ENCODE measurements at places on chromosomes 7 and 10. TPM values are rescaled to one million over a fixed set of nuclear protein-coding genes. Genes with fewer than 3 reads are reported as not detected.

Gene PTPN20
- total RNA-seq: 0.92 TPM

Gene ABCA13
- total RNA-seq: under 0.01 TPM

Gene IDE
- total RNA-seq: 28.2 TPM

Gene NODAL
- total RNA-seq: not detected

Gene OR9A2
- total RNA-seq: not detected

Gene OR2AE1
- total RNA-seq: 0.26 TPM

Gene LRRC18
- not detected for total RNA-seq

Gene CPN1
- total RNA-seq: not detected

Gene CCL24
- total RNA-seq: not detected

Gene GIMAP5
- 0.12 TPM for total RNA-seq

Gene ZNRF2
- total RNA-seq: 4.6 TPM
